ENCODE measurements at places on chromosomes 3 and 15.

GRCh38 chr15:89785774-89786140 lies 9.6 kb downstream of the MESP2 start:
- DNase-seq, result no peak

DNA sequence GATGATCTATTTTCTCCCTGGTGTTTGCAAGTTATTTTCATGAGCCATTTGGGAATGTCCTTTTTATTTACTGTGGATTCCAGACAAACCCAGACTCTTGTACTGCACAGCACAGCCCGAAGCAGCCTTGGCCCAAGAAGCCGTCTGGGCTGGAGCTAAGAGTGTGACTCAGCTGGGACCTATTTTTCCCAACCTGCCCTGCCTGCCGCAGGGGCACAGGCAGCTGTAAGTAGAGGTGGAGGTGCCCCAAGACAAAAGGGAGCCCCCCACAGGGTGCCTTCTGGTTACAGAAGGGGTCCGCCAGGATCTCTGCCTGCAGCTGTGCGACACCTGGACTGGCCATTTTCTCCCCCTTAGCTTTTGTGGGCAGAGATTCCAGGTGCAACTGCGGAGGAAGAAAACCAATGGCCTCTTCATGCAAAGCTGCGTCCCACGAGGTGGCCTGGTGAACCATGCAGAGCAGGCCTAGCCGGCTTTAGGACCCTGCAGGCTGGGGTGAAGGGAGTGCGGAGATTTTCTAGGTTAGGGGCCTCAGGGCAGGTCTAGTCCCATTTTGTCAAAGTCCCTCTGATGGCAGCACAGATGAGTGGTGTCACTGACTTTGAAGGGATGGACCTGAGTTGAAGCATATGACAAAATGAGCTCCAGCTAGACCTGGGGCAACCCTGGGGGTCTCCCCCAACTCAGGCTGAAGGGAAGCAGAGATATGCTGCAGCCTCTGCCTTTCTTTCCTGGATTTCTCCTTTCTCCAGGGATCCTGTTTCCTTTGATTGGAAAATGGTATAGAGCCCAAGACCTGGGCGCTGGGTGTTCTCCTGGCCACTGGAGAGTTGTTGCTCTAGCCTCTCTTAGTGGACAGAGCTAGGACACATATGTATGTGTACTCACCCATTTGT lies 131.2 kb downstream of the KLF13 start:
- no peak for DNase-seq

- DNase-seq, result no peak
Measured at GRCh38 chr15:57059026-57059660, 140.7 kb downstream of the TCF12 start.

- DNase-seq, result no peak
Measured at GRCh38 chr15:98876451-98877369, 130.9 kb downstream of the PGPEP1L start.

Measured in SHP77 treated with DMSO at 0.1 percent for 48 hours (cell line).